ENCODE measurements at places on chromosomes 11 and 22.

DNA sequence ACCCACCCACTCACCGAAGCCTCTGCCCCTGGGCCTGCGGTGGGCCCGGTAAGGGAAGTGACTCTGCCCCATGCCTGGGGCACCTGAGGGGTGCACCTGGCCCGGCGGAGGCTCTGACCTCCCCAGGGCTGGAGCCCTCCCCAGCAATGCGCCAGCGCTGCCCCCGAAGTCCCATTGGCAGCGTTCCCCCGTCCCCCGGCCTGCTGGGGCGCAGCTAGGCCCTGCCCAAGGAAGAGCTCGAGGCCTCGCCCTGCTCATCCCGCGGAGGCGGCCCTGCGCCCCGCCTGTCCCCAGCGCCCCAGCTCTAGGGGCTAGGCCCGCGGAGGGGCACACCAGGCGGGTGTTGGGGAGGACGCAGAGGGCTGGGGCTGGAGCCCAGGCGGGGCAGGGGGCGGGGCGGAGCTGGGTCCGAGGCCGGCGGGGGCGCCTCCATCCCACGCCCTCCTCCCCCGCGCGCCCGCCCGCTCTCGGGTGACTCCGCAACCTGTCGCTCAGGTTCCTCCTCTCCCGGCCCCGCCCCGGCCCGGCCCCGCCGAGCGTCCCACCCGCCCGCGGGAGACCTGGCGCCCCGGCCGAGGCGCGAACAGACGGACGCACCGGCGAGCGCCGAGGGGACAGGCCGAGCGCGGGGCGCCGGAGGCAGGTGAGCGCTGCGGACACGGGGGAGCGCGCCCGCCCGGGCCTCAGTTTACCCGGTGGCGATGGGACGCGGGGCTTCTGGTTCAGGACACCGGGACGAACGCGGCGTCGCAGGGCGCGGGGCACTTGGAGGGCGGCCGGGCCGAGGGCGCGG lies at the start of gene EPS8L2:
Gene EPS8L2, plus strand, starts transcription at position 586 of the 793 bp plus-strand sequence. CDS start 3,177 bp downstream, outside the sequence.
- DNase-seq: peak; percentile 92

GRCh38 chr11:113567867-113568544 lies 92.8 kb upstream of the DRD2 start:
- no peak for DNase-seq

DNA sequence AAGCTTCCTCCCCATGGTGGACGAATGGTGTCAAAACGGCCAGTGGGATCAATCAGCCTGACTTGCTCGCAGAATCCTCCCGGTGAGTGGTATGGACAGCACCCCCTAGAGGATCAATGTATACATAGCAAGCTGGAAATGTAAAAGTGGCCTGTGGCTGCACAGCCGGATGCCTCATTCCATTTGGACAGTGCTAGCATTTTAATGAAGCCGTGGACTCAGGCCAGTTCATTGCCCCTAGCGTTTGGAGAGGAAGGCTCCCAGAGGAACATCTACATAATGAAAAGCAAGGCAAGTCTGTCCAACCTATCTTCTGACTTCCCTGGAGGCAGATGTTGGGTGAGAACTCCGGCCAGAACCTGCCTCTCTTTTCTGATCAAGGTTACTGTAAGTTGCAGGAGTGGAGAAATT lies 942.3 kb downstream of the NTM start:
- DNase-seq: no peak

GRCh38 chr11:17259519-17259918 lies 17.0 kb upstream of the NUCB2 start:
- no peak for DNase-seq

DNA sequence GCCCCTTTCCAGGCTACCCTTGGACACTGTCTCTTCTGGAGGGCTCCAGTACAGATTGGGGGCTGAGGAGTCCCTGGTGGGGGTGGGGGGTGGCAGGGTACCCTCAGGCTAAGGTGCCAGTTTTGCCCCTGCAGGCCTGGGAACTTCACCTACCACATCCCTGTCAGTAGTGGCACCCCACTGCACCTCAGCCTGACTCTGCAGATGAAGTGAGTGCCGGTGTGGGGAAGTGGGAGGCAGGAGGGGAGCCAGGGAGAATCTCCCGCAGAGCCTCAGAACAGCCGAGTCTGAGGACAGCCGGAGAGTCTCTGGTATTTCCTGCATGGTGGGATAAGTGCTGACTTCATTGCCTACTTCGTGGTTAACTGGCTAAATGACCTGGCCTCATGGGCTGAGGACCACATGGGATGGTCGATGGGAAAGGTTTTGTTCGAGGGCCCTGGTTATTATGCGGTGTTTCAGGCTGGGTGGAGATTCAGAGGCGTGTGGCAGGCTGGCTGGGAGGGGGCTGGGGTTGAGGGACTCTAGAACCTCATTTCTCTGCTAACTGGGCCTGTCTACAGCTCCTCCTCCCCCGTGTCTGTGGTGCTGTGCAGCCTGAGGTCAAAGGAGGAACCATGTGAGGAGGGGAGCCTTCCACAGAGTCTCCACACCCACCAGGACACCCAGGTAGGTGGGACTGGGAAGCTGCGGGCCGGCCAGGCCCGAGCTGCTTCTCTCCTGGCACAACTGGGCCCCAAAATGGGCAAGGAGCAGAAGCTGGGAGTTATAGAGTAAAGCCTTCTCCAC lies 8.5 kb downstream of the TMEM258 start:
- no peak for DNase-seq

GRCh38 chr11:68135161-68135560 lies 14.0 kb upstream of the CHKA start:
- DNase-seq: no peak

GRCh38 chr11:94938095-94939055 lies 35.0 kb downstream of the CWC15 start:
- no peak for DNase-seq

GRCh38 chr11:80958987-80959386 lies 1518.2 kb upstream of the TENM4 start:
- DNase-seq: no peak

GRCh38 chr11:34354782-34355181 lies 3.0 kb downstream of the ABTB2 start:
- no peak for DNase-seq

GRCh38 chr22:20671409-20672081 lies 102.4 kb upstream of the SERPIND1 start:
- no peak for DNase-seq

DNA sequence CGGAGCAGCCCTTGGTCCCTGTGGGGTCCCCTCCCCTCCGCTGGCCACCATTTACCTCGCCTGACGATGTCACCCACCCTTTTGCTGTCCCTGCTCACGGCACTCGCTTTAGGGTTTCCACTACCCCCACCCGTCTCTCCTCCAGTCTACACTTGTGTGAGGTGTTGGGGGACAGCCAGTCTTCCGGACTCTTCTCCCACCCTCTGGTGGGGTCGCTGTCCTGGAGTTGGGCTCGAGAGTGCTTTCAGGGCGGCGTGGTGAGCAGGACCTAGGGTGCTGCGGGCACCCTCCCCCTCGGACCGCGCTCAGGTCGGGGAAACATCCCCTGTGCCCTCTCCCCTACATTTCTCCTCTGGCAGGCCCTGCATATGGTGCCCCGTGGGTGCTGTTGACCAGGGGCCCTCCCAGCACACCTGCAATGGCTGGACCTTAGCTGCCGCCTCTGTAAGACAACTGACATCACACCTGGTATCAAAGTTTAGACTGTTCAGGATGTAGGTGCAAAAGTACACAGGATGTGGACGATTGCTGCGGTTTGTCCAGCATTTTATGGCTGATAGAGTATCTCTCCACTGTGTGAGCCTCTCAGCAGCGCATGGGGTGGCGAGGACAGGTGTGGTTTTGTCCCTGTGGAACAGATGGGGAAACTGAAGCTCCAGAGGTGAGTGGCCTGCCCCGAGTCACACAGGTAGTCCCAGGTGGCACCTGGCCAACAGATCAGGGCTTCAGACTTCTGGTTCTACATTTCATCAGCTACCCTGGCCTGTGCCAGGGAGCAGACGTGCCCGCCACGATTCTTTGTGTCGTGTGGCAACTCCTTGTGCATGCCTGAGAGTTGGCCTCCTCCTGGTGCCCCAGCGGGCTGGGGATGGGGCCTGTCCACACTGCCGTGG lies 1.2 kb downstream of the GRK2 start:
- peak; percentile 83 for DNase-seq

Data from colonic mucosa (tissue), 4 donors.